ENCODE measurements at places on chromosomes 2 and 18. TPM values are rescaled to one million over a fixed set of nuclear protein-coding genes. Genes with fewer than 3 reads are reported as not detected.

GRCh38 chr2:144493027-144493809 lies 26.7 kb downstream of the ZEB2 start:
- DNase-seq: no peak

GRCh38 chr18:12305930-12306629 lies 2.0 kb upstream of the TUBB6 start:
- no peak for DNase-seq

DNA sequence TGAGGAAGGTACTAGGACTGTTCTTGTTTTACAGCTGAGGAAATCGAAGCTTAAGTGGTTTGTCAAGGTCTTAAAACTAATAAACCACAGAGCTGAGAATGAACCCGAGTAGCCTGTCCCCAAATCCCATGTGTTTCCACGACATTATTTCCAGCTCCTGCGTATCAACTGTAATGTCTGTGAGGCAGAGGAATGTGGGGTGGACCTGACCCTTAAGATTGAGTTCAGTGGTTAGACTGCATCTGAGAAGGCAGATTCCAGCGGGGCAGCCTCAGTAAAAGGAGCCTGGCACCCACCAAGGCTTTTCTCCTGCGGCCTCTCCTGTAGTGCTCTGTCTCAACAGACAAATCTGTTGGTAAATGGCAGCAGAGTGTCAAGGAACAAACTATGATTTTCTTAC lies 81.9 kb upstream of the TMEM178A start:
- DNase-seq: no peak

DNA sequence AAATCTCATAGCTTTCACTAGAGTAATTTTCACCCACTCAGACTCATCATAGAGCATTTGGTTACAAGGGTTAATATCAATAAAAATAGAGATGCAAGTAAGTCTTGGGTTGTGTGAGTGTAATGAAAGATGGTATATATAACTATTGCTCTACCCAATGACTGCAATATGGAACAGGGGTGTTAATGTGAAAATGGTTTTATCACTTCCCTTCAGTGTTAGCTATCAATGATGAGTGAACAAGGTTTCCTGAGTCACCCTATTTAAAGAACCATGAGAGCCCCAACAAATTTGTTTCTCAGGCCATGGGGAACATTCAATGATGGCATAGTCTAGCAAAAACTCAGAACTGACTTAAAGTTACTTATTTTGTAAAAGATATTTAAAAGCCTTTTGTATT lies 1133.6 kb upstream of the ZEB2 start:
- no peak for DNase-seq

- no peak for DNase-seq
Measured at GRCh38 chr2:54519841-54520459, 63.8 kb downstream of the SPTBN1 start.

DNA sequence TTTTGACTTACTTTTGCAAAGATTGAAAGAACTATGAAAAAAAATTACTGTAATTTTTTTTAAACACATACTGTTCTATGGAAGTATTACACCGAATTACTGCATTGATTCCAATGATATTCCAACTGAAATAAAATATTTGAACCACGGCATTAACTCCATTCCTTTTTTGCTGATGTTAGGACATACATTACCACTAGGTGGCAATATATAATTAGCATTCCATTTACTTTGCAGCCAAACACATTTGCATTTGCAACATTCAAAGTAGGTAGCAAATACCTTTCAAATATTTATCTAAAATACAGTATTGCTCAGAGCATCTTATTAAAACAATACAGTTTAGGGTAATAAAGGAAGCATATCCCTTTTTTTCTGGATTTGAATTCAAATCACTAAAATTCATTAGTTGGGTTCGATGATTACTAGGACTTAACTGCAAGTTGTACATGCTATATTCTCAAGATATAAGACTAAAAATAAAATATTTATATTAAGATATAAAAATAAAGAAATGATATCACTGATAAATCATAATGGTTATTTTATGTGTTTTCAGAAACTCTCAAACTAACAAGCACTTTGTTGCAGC lies 31.3 kb downstream of the LANCL1 start:
- DNase-seq: peak; percentile 5

DNA sequence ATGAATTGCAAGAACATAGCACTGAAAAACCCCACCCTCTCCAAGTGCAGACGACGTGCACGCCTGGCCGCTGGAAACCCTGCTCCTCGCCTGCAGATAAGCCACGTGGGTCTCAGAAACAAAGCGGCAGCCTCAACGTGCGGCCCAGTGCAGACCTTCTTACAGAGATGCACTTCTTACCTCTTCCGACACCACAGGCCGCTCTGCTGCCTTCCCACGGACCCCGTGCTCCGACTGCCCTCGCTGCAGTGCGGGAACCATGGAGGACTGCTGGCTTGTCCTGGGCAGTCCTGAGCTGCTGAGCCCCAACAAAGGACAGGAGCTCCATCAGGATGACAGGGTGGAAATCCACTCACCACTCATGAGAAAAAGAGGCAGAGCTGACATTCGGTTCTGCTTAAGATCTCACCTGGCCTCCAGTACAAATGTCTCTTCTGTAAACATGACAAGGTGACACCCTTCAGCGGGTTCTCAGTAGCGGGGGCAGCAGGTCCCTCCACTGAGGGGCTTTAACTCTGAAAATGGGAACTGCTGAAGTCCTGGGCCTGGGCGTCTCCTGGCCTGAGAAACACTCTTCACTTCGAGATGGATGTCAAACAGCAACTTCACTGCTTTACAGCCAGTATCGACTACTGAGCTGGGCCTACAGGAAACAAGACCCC lies 6.2 kb downstream of the COPS9 start:
- DNase-seq: no peak

- DNase-seq: no peak
Measured at GRCh38 chr18:10822456-10822855, 296.6 kb downstream of the NAPG start.

DNA sequence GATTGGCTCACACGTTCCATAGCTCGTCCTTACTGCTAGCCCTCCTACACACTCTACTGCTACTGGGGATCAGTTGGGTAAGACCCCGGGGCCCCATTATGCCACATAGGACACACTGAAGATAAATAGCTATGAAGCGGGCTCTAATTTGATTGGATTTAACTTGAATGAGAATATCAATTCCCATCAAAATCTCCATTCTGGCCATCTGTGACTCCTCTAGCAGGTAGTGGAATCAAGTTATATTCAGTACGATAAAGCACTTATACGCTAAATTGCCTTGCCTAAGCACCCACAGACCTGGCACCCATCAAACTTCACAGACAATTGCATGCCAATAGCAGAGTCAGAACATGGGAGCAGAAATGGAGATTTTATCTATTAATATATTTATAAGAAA lies 39.8 kb downstream of the CCDC68 start:
- DNase-seq: no peak

DNA sequence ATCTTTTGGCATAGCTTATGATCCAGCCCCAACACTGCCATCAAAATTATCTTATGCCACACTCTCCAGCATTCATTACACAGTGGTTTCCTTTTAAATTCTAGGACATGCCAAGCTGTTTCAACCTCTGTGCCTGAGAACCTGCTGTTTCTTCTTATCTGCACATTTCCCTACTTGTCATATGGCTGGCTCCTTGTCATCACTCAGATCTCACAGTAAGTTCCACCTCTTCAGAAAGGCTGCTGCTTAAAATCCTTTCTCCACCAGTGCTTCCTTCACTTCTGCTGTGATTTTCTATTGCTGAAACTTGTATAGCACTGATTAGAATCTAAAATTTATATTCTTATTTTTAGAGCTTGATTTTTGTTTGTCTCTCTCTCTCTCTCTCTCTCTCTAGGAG lies 43.4 kb downstream of the MC4R start:
- DNase-seq: no peak

DNA sequence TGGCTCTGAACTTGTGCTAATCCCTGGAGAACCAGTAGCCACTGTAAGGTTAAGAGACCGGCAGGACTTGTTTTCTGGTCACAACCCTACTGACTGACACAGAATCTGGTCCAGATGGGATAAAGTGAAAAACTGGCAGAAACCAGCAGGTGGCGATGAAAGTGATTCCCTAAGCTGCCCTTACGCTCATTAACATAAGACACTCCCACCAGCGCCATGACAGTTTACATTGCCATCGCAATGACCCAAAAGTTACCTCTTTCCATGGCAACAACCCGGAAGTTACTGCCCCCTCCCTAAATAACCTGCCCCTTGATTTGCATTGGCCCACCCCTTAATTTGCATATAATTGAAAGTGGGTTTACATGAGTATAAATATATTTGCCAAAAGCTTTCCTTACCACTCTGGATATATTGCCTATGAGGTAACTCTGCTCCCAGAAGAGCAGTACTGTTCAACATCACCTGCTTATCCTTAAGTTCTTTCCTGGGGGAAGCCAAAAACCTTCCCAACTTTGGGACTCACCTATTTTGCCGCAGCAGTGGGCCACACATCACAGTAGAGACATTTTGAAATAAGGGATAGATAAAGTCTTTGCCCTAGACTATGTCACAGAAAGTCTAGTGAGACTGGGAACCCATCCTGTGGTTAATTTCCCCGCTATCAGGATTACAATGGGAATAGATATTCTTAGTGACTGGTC lies 35.8 kb upstream of the AFF3 start:
- DNase-seq: no peak

DNA sequence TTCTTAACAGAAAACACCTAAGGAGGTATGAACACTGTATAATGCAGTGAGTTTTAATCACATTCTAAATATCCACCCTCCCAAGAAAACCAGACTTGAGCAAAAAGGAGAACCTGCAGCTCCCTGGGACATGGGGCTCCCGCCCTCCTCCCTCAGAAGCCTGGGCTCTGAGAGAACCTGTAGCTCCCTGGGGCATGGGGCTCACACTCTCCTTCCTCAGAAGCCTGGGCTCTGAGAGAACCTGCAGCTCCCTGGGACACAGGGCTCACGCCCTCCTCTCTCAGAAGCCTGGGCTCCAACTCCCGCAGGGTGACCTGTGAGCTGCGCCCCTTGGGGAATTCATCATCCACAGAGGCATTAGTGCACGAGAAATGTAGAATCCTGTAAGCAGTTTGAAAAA lies 222.9 kb downstream of the SNTG2 start:
- no peak for DNase-seq

DNA sequence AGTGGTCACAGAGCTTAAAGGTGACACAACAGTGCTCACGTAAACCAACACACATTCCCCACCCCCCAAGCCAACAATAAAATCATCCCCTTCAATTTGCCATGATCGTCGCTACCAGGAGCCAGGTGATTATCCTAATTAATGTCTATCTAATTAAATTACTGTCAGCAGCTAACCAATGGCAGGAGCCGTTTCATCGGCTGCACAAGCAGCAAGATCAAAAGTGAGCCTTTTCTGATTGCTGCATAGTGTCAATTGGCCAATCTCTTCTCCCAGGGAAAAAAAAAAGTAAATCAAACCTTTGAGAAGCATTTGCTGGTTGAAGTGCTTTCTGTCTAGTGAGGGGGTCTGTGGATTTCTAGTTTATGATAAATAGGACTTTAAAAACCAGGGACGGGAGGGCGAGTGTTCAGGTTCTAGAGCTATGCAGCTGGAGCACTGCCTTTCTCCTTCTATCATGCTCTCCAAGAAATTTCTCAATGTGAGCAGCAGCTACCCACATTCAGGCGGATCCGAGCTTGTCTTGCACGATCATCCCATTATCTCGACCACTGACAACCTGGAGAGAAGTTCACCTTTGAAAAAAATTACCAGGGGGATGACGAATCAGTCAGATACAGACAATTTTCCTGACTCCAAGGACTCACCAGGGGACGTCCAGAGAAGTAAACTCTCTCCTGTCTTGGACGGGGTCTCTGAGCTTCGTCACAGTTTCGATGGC lies at the start of gene TBR1:
TBR1 (plus strand) TSS at position 311 of the 721 bp plus-strand sequence; CDS start at position 425, 114 bp downstream.
- DNase-seq: peak; percentile 36

DNA sequence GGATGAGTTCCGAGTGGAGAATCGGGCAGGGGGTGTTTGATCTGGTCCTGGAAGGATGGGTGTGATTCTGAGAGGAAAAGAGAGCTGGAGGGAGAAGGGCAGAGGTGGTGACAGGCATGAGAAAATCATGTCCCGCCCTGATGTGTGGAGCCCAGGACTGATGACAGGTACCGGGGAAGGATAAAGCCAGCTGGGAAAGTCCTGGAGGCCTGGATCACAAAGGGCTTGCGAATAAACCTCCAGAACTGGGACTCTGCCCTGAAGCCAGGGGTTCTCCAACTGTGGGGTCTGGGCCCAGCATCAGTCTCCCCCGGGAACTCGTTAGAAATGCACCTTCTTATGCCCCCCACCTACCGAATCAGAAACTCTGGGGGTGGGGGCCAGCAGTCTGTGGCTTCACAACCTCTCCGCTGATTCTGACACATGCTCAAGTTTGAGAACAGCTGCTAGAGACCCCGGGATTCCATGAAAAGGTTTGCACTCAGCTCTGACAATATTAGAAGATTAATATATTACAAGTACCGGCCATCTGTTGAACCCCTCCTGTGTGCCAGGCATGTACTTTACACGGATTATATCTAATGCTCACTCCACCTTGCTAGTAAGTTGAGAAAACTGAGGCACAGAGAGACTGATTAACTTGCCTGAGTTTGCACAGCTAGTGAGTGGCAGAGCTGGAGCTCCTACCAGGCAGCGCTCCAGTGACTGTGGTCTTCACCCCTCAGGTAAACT lies 8.0 kb downstream of the TNFRSF11A start:
- no peak for DNase-seq

DNA sequence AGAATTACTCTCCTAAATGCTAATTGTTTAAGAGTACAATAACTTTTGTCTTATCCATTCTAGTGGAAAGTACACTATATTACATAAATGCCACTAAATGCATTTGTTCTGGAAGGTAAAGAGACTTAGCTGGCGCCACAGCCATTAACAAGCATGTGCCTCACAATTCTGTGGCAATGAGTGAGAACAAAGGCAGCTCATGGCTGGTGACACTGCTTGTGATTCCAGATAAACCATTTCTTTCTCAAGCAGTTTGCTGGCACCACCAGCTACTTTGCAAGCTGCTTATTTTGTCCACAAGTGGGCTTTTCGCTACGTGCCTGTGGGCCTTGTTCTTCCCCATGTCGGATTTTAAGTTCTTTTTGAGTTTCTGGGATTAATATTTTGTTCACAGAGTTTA lies 147.6 kb upstream of the SMAD7 start:
- no peak for DNase-seq

DNA sequence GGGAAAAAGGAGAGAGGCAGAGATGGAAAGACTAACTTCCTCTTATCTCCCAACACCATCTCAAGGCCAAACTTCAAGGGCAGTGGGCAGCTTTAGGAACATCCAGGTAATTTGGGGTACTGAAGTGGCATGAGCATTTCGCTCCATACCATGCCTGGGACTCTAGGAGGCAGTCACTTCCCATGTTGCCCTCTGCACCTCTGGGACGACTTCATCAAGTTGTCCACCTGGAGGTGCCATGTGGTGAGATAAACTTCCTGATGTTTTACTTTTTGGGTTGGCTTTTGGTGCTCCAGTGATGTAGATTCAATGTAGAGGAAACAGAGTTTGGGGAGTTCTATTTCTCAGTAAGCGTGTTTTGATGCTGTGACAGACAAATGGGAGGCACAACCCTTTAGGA lies 56.3 kb upstream of the UPP2 start:
- no peak for DNase-seq

- no peak for DNase-seq
Measured at GRCh38 chr2:166671235-166671634, 177.2 kb upstream of the SCN7A start.

- no peak for DNase-seq
Measured at GRCh38 chr2:33323957-33324356, 152.5 kb upstream of the RASGRP3 start.

The MAPK4 gene
- total RNA-seq: 23.6 TPM

The MATN3 gene
- total RNA-seq: 1.6 TPM

The FAM237A gene
- not detected for total RNA-seq

The MBD2 gene
- total RNA-seq: 18.3 TPM

All from frontal cortex (tissue), 4 donors.